ENCODE measurements at places on chromosomes 4 and X.
A peak's percentile ranks its signal among the peaks of the same experiment; 100 is the strongest.

DNA sequence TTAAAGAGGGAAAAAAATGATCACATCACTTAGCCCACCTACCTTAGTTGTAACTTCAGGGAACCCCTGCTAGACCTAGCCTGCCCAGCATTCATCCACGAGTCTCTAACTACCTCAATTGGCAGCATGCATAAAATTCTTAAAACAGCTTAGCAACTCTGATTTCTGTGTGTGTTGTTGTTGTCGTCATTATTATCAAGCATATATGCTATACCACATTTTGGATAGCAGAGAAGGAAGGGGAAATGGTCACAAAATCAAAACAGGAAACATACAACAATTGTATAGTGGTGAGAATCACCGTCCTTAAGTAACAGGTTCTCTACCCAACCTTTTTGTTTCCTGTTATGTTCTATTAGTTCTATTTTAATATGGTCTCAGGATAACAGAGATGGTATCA is 2.7 kb upstream of the ACOT9 start:
- peak; percentile 12 for DNase-seq

DNA sequence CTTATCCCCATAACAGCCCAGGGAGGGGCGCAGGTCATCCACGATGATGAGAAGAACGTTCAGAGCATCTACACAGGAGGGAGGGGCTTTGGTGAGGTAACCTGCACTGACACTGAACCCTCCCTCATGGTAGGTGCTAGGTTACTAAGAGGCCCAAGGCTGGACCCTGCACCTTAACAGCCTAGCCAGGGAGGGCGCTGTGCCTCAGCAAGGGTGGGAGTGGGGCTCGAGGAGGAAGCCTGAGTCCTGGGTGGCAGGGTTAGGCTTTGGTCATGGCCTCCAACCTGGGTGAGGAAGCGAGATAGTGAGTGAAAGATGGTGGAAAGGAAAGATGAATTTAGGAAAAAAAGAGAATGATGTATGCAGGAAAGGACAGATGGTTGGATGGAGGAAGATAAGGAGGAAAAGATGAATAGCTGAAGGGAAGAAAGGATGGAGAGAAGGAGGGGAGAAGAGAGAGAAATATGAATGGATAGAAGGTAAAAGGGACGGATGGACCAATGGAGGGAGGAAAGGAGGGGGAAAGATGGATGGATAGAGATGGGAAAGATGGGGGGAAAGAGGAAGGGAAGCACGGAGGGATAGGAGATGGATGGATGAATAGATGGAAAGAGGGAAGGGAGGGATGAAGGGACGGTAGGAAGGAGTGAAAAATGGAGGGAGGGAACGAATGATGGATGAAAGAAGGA is 736 bp downstream of the IDS start:
- DNase-seq: no peak

- DNase-seq: no peak
These were observed 87.3 kb upstream of the DMD start for GRCh38 chrX:33298622-33299021.

- no peak for DNase-seq
These were observed 229.6 kb downstream of the OPHN1 start for GRCh38 chrX:68203646-68204045.

GRCh38 chrX:17597836-17598439 is 139.4 kb upstream of the SCML1 start:
- DNase-seq: peak; percentile 79

- DNase-seq: no peak
These were observed 54.4 kb upstream of the GAB1 start for GRCh38 chr4:143282211-143282707.

DNA sequence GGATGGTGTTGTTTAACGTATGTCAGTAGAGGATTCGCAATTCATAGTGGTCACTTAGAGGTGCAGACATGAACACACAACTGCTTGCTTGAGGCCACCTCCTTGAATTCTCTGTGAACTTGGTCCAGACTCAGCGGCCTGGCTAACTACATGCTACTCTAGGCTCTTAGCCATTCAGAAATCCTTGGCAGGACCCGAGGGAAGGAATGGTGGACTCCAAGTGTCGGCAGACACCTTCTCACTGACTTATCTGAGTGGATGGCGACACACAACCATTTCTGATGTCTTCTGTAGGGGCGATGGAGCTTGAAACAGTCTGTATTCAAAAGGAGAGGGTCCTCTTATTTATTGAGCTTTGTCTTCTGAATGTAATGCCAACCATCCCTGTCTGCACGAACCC is 24.4 kb downstream of the ADGRL3 start:
- no peak for DNase-seq

GRCh38 chr4:5686338-5686737 is 22.0 kb downstream of the EVC2 start:
- DNase-seq: no peak

GRCh38 chr4:77097611-77098010 is 21.8 kb upstream of the CCNI start:
- DNase-seq: no peak

DNA sequence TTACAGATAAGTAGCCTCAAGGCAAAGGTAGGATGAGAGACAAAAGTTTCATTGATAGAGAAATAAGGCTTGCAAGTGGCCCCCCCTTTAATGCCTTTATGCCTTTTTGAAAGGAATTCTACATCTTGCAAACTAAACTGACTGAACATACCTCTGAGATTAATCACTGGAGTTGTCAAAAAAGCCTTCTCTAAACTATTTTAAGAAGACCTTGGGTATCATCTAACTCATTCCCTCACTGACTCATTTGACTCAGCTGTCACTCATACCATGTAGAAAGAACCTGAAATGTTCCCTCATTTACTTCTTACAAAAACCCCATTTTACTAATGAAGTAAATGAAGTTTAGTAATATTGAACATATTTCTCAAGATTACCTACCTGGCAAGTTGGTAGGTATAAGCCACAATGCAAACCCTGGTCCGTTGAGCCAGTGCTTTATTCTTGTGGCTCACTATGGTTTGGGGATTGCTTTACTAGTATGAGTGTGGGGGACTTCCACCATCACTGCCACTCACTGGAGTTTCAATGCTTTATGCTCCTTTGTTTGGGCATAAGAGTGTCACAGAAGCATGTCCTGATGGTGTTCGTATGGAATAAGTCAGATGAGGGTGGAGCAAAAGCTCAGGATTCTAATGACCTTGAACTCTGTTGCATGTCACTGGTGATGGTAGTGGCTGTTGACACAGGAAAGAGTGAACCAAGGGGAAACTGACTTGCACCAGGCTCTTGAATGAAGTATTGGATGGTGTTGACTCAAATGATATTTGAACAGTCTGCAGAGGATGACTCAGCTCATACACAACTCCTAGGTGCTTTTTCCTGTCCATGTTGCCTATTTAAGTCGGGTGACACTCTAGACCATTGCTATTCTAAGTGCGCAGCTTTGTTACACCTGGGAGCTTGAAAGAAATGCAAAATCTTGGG is 305.5 kb upstream of the EMCN start:
- peak; percentile 27 for DNase-seq

DNA sequence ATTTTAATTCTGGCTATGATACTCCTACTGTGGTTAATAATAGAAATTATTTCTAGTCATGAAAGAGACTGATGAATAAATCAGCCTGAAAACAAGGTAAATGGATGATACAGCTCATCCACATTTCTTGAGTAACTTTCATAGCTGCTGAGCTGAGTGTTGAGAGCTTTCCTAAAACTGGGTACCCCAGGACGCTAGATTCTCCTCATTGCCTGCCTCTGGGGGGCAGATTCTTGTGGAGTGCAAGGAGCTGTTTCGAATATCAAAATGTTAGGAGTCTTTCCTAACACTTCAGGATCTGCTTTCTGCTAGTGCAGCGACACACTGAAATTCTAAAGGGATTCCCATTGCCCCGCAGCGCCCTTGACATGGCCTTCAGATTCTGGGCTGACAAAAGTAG is 2.1 kb downstream of the MND1 start:
- no peak for DNase-seq

DNA sequence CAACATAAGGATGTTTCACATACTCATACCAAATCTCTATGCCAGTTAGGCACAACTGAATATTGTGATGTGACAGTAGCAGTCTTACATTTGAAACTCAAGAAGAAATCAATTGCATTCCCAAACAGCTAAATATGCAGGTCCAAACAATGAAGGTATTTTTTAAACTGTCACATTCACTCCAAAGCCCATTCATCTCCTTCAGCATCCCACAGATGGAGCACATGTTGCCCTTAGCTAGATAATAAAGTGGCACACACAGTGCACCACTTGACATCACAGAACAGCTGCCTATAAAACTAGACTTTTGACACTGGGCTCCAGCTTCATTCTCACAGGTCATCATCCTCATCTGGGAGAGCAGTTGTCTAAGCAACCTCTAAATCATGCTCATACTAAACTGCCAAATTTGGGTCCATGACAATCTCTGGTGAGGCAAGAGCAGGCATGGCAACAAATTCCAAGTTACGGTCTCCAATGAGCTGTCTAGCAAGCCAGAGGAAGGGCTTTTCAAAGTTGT is 26.2 kb upstream of the ARHGEF6 start:
- no peak for DNase-seq

GRCh38 chrX:2187352-2188115 is 313.2 kb downstream of the DHRSX start:
- DNase-seq: no peak

DNA sequence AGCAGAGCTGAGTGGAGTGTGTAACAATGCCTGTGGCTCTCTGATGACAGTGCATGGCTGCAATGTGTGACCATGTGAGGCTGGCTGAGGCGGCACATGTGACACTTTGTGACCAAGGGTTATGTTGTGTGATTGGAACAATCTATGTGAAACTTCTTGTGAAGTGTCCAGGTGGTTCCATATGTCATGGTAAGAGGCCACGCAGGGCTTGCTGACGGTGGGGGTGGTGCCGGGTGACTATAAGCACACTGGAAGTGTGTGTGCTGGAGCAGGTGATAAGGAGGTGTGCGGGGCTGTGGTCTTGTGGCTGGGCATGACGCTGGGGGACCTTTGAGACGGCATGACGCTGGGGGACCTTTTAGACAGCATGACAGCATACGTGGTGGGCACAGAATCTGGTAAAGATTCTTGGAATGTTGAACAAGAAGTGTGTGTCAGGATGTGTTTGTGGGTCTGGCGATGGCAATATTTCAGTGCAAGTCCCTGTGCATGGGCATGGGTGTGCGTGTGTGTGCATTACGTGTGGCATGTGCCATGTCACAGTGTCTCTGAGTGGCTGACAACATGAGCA is 7.4 kb upstream of the HDAC6 start:
- no peak for DNase-seq

- DNase-seq: no peak
These were observed 1153.0 kb downstream of the C4orf33 start for GRCh38 chr4:130249002-130249401.

GRCh38 chr4:22596409-22596808 is 80.5 kb upstream of the ADGRA3 start:
- no peak for DNase-seq

GRCh38 chr4:15349531-15349935 is 78.3 kb upstream of the C1QTNF7 start:
- DNase-seq: no peak

DNA sequence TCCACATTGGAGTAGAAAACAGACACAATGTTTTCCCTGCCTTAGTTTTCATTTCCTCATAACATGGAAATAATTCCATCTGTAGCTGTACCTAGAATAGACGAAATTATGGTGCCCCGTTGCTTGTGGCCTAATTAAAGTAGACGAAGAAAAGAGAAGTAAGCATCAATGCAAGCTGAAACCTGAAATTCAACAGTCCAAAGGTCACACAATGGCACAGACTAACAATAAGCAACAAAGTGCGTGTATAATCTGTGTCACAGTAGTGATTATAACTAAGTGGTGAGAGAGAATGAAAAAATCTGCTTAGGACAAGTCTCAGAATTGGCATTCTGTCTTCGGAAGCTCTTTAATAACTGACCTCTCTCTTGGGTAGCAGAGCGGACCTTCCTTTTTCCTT is 24.3 kb downstream of the MAGEB17 start:
- no peak for DNase-seq

- DNase-seq: peak; percentile 84
These were observed 171.3 kb downstream of the BTC start for GRCh38 chr4:74623041-74623440.

DNA sequence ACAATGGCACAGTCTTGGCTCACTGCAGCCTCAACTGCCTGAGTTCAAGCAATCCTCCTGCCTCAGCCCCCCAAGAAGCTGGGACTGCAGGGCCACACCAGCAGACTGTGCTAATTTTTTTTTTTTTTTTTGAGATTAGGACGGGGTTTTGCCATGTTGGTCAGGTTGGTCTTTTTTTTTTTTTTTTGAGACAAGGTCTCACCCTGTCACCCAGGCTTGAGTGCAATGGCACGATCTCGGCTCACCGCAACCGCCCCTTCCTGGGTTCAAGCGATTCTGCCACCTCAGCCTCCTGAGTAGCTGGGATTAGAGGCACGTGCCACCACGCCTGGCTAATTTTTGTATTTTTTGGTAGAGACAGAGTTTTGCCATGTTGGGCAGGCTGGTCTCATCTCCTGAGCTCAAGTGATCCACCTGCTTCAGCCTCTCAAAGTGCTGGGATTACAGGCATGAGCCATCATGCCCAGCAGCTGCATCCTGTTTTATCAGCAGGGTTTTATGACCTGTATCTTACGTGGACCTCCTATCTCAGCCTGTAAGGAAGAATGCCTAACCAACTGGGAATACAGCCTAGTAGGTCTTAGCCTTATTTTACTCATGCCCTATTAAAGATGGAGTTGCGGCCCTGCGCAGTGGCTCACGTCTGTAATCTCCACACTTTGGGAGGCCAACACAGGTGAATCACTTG is 13.2 kb upstream of the MRPL1 start:
- no peak for DNase-seq

DNA sequence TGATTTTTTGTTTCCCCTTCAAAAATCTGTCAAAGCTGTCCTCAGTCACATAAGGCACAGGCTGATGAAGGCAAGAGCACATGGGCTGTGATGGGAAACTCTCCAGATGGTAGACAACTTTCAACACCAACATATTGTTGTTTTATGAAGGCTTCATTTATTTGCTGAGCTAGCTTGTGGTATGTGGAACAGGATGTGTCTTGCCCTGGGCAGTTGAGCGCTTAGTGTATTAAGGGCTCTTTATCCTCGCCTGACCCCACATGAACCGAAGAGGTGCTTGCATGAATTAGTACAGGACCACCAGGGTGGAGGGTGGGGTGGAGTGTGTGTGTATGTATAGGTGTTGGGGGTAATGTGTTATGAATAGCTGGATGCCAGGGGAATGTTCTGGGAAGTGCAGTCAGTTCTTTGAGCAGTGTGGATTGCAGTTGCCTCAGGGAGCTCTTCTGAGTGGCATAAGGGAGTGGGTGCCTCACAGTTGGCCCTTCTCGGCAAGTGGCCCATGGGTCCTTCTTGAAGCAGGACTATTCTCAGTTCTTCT is 103.1 kb downstream of the PHEX start:
- peak; percentile 41 for DNase-seq

GRCh38 chrX:65658229-65658628 is 9.2 kb upstream of the MSN start:
- DNase-seq: no peak

- DNase-seq: no peak
These were observed 142.7 kb downstream of the AMMECR1 start for GRCh38 chrX:110175146-110175545.

DNA sequence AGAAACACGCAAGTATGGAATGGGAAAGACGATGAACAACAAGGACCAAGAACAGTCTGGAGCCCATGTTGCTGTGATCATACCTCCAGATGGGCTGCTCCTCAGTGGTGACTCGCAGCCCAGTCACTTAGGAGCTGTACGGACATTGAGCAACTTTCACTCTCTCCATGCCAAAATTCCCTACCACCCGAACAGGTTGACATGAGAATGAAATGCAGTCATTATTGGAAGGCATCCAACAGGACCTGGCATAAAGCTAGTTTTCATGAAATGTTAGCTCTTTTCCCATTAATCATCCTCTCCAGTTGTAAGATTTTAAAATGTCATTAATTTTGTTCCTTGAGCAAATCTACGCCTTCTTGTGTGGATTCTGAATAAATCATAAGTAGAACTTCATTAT is 82.7 kb upstream of the GPM6B start:
- DNase-seq: peak; percentile 87

Measured in fibroblast of pulmonary artery (primary cell).